ENCODE measurements at places on chromosomes 4 and X.

DNA sequence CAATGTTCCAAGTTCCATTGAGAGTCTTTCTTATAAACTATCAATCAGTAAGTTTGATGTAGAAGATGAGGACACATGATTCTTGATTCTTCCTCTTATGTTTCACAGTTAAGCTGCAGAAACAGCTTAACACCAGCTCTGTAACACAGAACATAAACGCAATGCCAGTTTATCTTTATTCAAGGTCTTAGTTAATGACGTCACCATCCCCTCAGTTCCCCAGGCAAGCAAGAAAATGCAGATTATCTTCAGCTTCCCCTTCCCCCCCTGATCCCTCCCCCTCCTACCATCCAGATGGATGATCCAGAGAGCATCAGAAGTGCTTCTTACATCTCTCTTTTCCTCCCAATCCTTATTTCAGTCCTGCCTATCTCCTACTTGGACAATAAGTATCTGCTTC is 4.4 kb upstream of the SH3RF1 start:
- no peak for DNase-seq

DNA sequence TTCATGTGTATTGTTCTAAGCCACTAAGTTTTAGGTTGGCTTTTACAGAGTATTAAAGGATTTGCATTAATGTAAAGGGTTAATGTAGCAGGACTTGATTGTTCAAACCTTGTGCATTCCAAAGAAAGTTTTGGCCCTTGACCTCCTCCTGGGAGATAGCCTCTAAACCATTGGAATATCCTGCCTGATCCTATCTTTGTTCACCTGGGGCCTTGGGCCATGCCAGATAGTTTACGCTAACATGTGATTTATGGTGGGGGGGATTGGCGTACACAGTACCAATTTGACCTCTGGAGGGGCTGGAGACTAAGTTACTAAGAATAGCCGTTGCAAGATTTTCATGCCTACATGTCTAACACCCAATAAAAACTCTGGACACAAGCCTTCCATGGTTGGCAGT is 1002.7 kb upstream of the PABPC4L start:
- DNase-seq: no peak

DNA sequence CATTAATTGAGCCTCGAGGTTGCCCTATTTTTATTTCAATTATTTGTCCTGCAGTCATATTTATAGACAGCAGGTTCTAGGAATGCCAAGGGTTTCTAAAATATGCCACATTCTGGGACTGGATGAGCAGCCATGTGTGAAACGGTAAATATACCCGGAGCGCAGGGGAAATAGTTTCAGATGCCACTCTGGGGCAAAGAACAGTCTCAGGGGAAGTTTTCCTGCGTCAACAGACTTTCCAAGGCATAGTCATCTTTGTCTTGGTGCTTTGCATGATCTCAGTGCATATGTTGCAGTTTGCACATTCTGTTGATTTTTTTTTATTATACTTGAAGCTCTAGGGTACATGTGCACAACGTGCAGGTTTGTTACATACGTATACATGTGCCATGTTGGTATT is 71.0 kb downstream of the GPAT3 start:
- DNase-seq: no peak

DNA sequence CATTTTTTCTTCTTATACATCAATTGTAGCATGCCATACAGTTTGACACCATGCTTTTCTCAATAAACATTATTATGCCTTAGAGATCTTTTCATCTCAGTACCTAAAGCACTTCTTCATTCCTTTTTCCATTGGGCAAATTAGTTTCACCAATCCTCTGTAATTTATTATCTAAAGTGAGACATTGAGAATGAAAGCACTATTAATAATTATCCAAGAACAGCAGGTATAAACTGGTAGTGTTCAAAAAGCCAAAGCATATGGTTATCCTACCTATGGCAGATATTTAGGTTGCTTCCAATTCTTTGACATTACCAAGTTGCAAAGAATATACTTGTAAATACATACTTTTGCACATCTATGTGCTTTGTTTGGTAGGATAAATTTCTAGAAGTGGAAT is 15.6 kb downstream of the LAMTOR3 start:
- DNase-seq: no peak

DNA sequence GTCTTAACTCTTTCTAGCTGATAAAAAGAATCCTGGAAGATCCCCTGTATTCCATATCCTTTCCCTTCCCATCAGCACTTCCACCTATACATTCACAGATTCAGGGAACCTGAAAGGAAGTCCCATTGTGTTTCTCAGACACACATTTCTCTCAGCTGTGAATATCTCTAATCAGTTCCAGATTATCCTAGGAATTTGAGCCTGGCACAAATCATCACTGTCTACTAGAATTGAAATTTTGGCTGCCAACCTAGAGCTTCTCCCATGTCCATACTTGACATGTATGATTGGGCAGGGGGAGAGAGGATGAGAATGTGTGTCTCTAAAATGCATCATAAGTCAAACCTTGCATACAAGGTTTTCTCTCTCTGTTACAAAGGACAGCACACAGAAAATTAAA is 53.1 kb downstream of the NDST3 start:
- DNase-seq: no peak

- DNase-seq: no peak
Measured at GRCh38 chr4:179415847-179416223, 1973.6 kb upstream of the AGA start.

DNA sequence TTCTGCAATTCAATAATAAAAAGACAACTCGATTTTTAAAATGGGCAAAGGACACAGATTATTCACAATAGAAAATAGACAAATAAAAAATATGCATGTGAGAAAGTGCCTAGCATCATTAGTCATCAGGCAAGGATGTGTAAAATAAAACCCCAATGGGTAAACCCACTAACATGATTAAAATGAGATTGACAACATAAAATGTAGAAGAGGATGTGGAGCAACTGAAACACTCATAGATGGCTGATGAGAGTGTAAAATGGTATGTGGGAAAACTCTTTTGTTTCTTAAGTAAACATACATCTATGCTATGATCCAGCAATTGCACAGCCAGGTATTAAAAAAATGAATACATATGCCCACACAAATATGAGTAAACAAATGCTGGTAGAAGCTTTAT is 177.6 kb downstream of the IQCM start:
- no peak for DNase-seq

All from right cardiac atrium (tissue), 5 donors.